ENCODE measurements at places on chromosomes 2 and 18.

DNA sequence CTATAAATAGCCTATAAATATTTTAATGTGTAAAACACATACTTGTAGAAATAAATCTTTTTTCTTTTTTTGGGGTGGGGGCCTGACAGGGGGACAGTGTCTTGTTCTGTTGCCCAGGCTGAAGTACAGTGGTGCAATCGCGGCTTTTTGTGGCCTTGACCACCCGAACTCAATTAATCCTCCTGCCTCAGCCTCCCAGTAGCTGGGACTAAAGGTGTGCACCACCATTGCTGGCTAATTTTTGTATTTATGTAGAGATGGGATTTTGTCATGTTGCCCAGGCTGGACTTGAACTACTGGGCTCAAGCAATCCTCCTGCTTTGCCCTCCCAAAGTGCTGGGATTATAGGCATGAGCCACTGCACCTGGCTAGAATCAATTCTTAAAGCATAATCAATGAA, 37.6 kb downstream of the NPC1 start:
- DNase-seq, result no peak

GRCh38 chr2:6071519-6071918, 379.3 kb downstream of the SOX11 start:
- no peak for DNase-seq

DNA sequence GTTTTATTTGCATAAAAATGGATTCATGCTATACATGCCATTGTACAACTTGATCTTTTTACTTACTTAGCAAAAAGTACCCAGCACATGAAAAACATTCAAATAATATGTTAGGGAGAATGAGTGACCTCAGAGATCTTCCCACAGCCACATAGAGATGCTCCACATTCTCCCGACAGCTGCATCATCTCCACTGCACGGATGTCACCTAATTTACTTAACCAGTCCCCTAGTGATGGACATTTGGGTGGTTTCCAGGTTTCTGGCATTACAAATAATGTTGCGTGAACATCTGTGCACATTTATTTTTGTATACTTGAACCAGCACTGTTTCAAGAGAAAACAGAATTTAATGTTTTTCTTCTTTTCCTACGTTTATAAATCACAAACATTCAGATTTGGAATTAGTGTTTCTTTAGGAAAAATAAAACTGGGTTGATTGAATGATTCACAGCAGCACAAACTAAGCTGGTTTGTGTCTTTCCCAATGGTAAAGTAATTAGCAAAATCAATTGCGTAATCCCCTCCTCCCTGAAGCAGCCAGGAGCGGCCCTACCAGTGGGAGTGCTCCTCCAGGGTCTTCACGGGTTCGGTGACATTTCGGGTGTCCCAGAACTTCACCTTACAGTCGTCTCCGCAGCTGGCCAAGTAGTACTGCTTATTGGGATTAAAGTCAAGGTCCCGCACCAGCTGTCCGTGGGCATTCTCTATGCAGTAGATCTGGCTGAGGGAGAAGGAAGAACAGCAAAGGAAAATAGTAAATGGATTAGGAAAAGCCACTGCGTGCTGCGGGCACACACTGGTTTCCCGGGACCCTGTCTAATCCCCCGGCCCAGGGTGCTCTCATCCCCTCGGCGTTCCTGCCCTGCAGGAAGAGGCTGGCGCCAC, 183.9 kb downstream of the EIPR1 start:
- DNase-seq, result no peak

DNA sequence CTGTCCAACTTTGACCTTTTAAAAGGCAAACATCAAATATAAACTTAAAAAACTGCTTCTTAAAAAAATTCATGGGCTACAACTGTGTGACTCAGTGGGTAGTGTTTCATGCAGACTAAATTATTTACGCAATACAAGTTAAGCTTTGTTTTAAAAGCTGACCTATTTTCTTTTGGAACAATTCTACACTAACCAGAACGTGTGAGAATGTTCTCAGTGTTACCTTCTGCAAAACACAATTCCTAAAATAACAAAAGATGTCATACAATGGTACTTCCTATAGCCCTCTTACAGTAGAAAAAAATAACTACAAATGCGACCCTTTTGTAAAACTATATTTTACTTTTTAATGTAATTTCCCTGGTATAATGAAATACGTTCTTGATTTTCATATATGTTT, 793.8 kb upstream of the FSHR start:
- no peak for DNase-seq

DNA sequence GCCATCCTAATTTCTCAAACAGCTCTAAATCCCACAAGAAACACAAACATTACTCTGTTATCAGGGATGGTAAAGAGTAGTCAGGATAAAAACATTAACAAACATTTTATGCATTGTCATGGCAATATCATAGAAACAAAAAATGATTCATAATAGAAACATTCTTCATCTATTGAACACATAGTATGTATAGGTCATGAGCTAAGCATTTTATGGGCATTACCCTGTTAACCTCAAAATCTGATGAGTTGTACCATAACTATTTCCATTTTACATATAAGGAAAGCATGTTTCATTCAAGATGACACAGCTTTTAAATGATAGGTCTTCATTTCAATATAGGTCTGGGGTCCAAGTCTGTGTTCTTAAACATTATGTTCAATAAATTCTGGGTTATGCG, 344.9 kb downstream of the RND3 start:
- no peak for DNase-seq

DNA sequence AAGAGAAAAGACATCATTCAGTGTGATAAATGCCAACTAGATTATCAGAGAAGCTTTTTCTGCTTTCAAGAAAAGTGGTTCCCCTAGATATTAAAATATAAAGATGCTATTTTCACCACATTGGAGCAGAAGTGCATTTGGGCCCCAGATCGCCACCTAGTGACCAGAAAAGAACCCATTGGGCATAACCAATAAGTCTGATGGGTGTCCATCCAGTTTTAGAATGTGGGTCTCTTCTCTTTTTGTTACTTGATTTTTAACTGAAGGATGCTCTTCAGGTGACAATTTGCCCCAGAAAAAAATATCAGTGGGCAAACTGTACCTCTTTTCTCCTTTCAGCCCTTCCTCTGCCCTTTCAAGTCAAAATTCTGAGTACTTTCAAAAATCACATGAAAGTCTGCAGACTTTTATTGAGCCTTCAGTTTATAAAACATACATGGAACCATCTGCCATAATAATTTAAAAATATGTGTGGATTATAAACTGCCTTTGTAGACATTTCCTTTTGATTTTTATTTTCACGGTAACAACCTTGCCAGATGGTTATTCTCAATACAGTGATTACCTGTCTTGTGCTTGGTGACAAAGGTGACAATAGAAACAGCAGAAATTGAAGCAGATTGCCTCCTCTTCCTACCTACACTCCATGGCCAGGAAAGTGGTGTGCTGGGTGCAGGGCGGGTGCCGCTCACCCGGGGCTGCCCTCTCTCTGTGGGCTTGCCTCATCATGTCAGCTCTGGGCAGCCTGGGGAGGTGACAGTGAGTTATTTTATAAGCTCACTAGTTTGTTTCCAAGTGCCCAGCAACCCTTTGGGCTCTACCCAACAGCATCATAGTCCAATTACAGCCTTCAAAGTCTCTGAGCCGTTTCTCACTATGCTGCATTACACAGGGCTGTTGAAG, 124.5 kb downstream of the DCDC2C start:
- peak; percentile 4 for DNase-seq

- peak; percentile 20 for DNase-seq
Observed at GRCh38 chr2:152062125-152063091, 36.4 kb downstream of the CACNB4 start.

GRCh38 chr2:237670641-237671040, 43.3 kb downstream of the LRRFIP1 start:
- DNase-seq, result no peak

DNA sequence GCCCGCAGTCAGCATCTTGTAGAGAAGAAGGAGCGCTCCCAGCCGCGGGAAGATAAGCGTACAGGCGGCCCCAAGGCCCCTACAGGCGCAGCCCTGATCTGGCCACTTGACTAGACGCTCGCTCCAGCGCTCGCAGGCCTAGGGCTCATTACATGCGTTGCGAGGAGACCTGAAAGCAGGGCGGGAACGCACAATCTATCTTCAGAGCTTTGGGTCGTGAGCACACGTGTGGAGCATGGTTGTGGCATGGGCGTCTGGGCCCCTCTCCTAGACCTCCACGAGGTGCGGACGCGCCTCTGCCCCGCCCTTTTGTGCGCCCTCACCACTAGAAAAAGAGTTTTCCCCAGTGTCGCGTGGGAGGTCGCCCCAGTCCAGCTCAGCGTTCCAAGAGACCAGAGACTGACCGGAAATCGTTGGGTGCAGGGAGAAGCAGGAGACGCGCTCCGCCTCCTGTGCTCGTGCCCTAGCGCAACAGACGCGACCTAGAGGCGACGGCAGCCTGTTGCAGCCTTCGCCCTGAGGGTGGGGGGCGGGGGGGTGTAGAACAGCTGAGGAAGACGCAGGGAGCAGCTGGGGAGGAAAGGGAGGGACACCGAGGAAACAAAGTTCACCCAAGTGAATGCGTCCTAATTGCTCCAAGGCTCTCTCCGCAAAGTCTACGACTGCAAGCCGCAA, 12.6 kb downstream of the NR4A2 start:
- DNase-seq, result no peak

- no peak for DNase-seq
Observed at GRCh38 chr2:237260039-237260620, 153.8 kb downstream of the COL6A3 start.

- DNase-seq, result no peak
Observed at GRCh38 chr2:103361712-103362111, 599.9 kb downstream of the TMEM182 start.

DNA sequence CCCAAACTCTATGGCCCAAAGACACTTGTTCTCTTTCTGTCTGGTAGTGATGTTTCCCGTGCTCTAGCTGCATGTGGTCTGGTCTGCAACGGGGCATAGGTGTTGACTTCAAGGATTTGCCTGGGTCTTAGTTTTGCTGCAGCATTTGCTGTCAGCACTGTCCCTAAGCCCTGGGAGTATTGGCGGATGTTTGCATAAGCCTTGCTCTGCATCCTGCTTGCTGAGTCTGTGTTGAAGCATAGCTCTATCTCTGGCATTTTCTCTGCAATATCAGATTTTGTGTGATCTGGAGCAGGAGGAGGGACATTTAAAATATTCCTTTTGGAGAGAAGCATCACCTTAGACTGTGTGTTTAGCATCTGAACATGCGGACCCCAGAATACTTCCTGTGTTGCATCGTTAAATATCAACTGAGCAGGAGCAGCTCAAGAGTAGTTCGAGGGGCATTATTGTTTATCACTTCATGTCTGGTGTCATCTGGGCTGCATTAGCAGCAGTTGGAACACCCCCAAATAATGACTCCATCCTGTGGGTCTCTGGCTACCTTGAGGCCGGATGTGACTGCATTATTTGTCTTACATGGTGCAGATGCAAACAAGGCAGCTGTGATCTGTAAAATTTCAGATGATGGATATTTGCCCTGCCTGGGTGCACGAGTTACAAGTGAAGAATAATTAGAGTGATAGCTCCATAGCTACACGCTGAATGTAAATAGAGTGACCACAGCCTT, 231.7 kb downstream of the TRIB2 start:
- peak; percentile 26 for DNase-seq

- DNase-seq, result no peak
Observed at GRCh38 chr18:24268784-24269550, 128.7 kb downstream of the OSBPL1A start.

DNA sequence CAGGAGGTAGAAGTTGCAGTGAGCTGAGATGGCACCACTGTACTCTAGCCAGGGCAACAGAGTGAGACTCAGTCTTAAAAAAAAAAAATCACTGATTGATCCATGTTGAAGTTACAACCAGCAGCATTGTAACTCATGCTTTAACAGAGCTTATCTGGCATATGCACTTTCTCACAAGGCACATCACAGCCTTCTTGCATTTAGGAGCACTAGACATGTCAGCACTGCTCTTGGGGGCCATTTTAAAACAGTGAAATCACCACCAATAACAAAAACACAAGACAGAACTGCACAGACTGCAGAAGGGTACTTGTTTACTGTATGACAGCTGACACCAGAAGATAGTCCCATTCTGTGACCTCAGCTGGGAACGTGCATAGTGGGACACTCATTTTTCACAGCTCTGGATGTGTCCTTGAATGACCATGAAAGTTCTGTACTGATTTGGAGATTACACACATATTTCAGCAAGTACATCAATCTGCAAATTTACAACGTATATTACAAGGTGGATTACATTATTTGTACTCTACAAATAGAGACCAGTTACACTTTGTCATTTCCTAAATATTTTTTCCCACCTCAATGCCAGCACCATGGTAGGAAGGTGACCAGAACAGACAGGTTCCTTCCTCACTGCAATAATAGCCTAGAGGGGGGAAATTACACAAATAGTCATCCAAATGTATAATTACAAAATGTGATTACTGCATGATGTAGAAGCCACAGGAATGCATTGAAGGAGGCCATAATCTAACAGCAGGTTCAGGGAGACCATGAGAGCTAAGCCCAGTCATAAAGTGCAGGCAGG, 35.1 kb downstream of the CCBE1 start:
- no peak for DNase-seq

- no peak for DNase-seq
Observed at GRCh38 chr2:122530814-122531213, 775.4 kb downstream of the TSN start.

DNA sequence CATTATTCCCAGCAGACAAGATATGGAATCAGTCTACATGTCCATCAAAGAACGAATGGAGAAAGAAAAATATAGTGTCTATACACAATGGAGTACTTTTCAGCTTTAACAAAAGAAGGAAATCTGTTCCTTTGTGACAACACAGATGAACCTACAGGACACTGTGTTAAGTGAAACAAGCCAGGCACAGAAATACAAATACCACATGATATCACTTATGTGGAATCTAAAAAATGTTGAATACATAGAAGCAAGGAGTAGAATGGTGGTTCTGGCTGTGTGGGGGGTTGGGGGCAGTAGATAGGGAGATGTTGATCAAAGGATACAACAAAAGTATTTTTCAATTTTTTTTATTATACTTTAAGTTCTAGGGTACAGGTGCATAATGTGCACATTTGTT, 347.7 kb upstream of the MAP2 start:
- no peak for DNase-seq

DNA sequence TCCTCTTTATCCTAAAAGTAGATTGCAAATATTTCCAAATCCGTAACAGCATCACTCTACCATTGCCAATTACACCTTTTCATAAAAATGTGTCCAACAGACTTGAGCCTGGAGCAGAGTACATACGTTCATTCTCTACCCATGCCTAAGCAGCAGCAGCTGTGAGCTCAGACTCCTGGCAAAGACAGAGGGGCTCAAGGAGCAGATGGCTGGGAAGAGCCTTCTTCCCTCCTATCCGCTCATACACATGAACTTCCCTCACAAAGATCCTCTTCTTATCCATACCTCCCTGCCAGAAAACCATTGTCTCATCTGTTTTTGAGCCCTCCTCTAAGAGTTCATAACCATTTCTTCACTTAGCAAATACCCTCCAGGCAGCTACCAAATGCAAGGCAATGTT, 164.3 kb upstream of the ARL4C start:
- no peak for DNase-seq

GRCh38 chr2:26735097-26735496, 29.0 kb upstream of the SLC35F6 start:
- peak; percentile 74 for DNase-seq

DNA sequence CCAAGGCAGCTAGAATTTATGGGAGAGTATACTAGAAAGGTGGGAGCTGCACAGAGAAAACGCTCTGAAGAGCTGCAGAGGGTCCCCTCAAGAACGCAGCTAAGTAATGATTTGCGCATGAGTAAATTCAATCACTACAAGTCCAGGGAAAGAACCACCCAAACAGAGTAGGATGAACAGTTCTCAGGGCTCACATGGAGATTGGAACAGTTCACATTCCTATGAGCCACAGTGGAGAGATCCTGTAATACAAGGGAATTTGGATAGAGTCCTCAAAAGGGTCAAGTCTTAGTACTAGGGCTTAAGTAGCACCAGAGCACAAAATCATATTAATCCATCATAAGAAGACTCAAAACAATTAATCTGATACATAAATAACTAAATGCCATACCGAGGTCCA, 12.7 kb downstream of the OLA1 start:
- DNase-seq, result no peak

Data from AG04450 (cell line).